ENCODE measurements at places on chromosomes 2 and 18. TPM values are rescaled to one million over a fixed set of nuclear protein-coding genes. Genes with fewer than 3 reads are reported as not detected.

The IL1RN gene
- not detected for total RNA-seq

The CFAP65 gene
- 0.63 TPM for total RNA-seq

The DUSP2 gene
- 4.4 TPM for total RNA-seq

The CYP1B1 gene
- 1.9 TPM for total RNA-seq

The ZNF892 gene
- total RNA-seq: 62.3 TPM

The AMER3 gene
- total RNA-seq: 45.4 TPM

The MRPL53 gene
- total RNA-seq: 17.8 TPM

The GNAL gene
- 59.8 TPM for total RNA-seq

The GULP1 gene
- 54.1 TPM for total RNA-seq

The WNT10A gene
- not detected for total RNA-seq

The COL6A3 gene
- total RNA-seq: 2.8 TPM

The POTEC gene
- total RNA-seq: 0.31 TPM

The ATG16L1 gene
- 59.5 TPM for total RNA-seq

The HOXD8 gene
- total RNA-seq: not detected

The LRATD1 gene
- total RNA-seq: 35.1 TPM

The SPR gene
- total RNA-seq: 1.3 TPM

The KIAA2012 gene
- total RNA-seq: 1.9 TPM

The PLCD4 gene
- total RNA-seq: 2.2 TPM

The CNDP1 gene
- total RNA-seq: 1.9 TPM

The SERPINB5 gene
- not detected for total RNA-seq

The GYPC gene
- total RNA-seq: 8.5 TPM

The CAPN13 gene
- total RNA-seq: 0.31 TPM

The G6PC2 gene
- not detected for total RNA-seq

The HOXD11 gene
- not detected for total RNA-seq

The GPR75 gene
- total RNA-seq: 27.2 TPM

The MALT1 gene
- total RNA-seq: 50.1 TPM

The TMEFF2 gene
- 36.0 TPM for total RNA-seq

The CPLX4 gene
- not detected for total RNA-seq
